ENCODE measurements at places on chromosomes 5 and 9. TPM values are rescaled to one million over a fixed set of nuclear protein-coding genes. Genes with fewer than 3 reads are reported as not detected.

DNA sequence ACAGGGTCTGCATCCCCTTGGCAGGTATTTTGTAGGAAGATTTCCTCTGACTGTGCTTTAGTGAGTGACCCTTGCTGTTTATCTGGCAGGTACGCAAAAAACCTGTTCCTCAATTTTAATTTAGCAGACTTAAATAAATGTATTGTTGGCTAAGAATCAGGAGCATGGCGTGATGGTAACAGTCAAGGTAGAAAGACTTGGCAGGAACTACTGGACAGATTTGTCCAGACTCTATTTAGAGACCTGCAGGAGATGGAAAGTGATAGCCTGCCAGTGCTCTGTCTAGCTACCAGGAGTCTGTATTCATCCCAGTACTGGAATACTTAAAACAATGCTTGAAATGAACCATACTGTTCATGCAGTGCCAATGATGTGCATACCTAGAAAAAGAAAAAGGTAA lies 78.8 kb upstream of the MAST4 start:
- DNase-seq: no peak

DNA sequence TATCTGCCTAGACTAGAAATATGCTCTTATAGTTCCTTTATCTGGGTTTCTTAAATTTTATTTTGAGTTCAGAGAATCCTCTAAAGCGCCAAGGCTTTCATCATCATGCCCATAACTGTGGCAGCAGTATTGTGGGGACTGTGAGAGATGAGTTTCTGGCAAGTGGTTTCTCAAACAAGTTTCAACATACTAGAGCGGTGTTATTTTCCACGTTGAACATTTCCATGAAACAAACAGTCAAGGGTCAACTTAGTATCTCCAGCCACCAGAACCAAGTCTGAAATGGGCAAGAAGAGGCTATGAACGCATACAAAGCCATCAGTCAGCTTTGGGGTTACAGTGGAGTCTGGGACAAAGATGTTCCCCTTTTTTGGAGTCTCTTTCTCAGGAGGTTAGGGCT lies 40.3 kb downstream of the SERINC5 start:
- DNase-seq: no peak

AHRR gene
- 0.85 TPM for polyA plus RNA-seq

DNA sequence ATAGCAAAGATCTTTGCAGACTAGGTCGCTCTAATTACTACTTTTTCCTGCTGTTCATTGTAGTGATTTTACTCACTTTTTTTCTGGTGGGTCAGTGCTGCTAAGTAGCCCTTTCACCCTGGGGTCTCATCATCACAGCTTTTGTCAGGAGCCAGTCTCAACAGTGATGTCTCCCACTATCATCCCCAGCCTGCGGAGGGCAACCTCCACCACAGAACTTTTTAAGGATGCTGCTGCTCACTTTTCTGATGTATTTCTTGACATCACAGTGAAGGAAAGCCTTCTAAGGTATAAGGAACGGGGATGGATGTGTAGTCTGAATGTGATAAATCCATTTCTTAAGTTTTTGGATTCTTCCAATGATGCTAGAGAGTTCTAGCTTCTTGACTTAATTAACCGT lies 242.5 kb upstream of the RIOK2 start:
- DNase-seq: no peak

SH3PXD2B gene
- polyA plus RNA-seq: 3.6 TPM

- no peak for DNase-seq
These were observed 12.0 kb downstream of the SAXO1 start for GRCh38 chr9:19020886-19021455.

NREP gene
- polyA plus RNA-seq: 9.6 TPM

- DNase-seq: peak; percentile 79
These were observed 12.4 kb downstream of the PTGS1 start for GRCh38 chr9:122382901-122383850.

PCDHA2 gene
- polyA plus RNA-seq: not detected

BAAT gene
- not detected for polyA plus RNA-seq

PTGER4 gene
- 9.0 TPM for polyA plus RNA-seq

- DNase-seq: no peak
These were observed 23.3 kb upstream of the SUSD3 start for GRCh38 chr9:93035106-93035660.

GRCh38 chr5:54860321-54860720 lies 125.1 kb downstream of the ESM1 start:
- no peak for DNase-seq

GRCh38 chr9:4353236-4353635 lies 53.4 kb upstream of the GLIS3 start:
- DNase-seq: no peak

GRCh38 chr5:141343953-141344463 lies 379 bp downstream of the PCDHGA3 start:
- no peak for DNase-seq

TAF1L gene
- not detected for polyA plus RNA-seq

DNA sequence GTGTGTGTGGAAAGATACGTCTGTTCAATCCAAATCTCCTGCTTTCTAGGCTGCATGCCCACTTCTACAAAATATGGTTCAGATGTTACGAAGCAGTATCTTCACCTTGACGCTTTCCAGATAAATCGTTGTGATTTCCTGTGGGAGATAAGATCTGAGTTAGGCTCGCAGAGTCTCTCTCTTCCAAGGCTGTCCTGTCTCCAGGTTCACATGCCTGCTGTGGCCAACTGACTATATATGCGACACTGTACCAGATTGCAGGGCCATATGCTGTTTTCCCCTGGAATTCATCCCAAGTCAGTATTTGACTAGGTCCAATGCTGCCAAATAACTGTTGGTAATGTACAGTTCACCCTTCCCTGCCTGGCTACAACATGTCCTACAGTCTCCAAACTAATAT lies 47.9 kb downstream of the TMEM252 start:
- DNase-seq: no peak

ZCCHC9 gene
- 22.8 TPM for polyA plus RNA-seq

DNA sequence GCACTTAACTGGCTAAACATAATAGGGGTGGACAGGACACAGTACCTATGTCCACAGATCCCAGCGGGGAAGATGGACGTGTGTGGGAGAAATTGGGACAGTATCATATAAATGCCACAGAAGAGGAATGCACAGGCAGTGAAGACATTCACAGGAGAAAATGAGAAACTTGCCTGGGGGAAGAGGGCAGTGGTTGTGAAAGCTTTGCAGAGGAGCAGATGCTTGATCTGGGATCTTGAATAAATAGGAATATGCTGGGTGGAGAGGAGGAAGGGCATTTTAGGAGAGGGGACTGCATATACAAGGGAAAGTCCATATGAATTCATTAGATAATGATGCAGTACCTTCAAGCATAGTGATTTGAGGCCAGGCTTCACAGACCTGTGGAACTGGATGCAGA lies 13.6 kb downstream of the TMEM268 start:
- no peak for DNase-seq

GRCh38 chr5:152329207-152329606 lies 75.9 kb downstream of the NMUR2 start:
- no peak for DNase-seq

DNA sequence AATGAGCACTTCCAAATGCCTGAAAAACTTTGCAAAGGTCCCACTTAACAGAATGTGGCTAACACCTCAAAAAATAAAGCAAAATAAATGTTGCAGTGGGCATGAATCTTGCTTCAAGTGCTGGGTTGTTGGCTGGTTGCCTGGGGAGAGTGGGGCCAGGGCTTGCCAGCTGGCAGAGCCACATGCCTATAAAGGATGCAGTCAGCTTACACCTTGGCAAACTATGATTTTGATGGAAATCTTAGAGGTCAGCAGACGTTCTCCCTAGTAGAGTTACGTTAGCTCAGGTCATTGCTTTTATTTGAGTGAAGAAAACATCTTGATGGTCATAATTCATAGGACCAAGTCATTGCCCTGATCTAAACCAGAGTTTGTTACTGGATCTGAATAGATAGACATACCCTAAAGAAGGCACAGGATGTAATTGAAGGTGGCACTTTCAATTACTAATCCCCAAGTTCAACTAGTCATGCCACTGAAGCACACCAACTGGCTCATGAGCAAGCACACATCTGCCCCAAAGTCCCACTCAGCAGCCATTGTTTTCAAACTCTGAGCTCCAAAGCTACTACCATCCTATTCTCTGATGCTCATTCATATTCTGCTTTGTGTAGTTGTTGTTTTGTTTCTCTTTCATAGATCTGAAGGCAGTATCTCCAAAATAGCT lies 51.2 kb upstream of the ZSWIM6 start:
- peak; percentile 84 for DNase-seq

DNA sequence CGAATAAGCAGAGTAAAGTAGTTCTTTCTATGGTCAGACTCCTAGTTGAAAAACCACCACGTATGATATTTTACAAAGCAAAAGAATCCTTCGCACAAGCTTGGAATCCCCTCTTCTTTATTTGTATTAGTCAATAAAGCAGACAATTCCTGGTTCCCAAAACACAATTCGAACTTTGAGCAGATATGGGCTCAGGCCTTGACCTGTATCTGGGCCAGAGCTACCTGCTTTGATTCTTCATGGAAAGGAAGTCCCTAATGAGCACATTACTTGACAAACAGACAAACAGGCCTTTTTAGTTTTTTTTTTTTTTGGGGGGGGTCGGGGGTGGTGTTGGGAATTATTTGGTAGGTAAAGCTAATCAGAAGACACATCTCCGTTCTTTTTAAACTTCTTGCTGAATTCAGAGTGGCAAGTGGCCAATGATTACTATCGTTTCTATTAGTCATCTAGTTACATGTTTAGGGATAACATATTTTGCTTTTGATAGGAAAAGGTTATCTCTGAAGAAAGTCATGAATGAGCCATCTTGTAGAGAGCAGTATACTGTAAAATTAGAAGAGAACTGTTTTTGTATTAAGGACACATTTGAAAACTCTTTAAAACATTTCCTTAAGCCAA lies 116.6 kb upstream of the HMHB1 start:
- no peak for DNase-seq

DNA sequence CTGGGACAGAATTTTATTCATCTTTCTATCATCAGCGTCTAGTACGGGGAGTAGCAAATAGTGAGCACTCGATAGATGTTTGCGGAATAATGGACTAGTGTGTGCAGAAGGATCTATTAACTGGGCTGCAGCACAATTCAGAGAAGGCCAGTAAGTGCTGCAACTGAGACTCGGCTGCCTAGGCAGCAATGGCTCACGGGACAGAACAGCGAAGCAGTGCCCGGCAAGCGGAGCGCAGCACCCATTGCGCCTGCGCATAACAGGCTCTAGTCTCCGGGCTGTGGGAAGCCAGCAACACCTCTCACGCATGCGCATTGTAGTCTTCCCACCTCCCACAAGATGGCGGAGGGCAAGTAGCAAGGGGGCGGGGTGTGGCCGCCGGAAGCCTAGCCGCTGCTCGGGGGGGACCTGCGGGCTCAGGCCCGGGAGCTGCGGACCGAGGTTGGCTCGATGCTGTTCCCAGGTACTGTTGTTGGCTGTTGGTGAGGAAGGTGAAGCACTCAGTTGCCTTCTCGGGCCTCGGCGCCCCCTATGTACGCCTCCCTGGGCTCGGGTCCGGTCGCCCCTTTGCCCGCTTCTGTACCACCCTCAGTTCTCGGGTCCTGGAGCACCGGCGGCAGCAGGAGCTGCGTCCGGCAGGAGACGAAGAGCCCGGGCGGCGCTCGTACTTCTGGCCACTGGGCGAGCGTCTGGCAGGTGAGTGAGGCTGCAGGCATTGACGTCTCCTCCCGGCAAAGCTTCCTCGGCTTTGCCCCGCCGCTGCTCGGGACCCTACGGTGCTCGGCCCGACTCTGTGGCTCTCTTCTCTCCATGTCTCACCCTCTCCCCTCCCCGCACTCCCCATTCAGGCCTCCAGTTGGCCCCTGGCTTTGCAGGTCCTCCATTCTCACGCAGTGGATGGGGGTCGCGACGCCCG lies 30.2 kb upstream of the APC start:
- DNase-seq: peak; percentile 99

CBY3 gene
- not detected for polyA plus RNA-seq

GRCh38 chr9:124137009-124137943 lies 120.5 kb upstream of the NEK6 start:
- no peak for DNase-seq
